DMS 273 treated with DMSO at 0.1 percent for 48 hours (cell line): ENCODE measurements at places on chromosomes 1 and 21.

GRCh38 chr21:41953249-41953830, 478 bp downstream of the C2CD2 start:
- DNase-seq, result no peak

- no peak for DNase-seq
These were observed 142.8 kb upstream of the VAMP3 start for GRCh38 chr1:7628273-7628672.

DNA sequence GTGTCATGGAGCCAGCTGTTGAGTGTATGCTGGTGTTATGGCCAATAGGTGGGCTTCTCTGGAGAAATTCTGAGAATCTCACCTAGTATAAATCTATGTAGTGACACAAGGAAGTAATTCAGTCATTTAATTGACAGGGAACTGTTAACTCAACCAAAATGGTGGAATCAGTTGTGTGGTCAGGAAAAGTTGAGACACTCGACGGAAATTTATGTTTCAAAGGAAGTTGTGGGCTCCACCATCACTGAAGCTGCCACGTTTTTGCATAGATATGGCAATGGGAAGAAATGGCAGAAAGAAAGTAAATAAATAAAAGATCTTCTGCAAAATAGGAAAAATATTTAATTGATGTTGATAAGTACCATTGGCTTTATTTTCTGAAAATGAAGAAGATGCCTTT, 84.5 kb downstream of the ATP6V1G3 start:
- DNase-seq, result no peak

DNA sequence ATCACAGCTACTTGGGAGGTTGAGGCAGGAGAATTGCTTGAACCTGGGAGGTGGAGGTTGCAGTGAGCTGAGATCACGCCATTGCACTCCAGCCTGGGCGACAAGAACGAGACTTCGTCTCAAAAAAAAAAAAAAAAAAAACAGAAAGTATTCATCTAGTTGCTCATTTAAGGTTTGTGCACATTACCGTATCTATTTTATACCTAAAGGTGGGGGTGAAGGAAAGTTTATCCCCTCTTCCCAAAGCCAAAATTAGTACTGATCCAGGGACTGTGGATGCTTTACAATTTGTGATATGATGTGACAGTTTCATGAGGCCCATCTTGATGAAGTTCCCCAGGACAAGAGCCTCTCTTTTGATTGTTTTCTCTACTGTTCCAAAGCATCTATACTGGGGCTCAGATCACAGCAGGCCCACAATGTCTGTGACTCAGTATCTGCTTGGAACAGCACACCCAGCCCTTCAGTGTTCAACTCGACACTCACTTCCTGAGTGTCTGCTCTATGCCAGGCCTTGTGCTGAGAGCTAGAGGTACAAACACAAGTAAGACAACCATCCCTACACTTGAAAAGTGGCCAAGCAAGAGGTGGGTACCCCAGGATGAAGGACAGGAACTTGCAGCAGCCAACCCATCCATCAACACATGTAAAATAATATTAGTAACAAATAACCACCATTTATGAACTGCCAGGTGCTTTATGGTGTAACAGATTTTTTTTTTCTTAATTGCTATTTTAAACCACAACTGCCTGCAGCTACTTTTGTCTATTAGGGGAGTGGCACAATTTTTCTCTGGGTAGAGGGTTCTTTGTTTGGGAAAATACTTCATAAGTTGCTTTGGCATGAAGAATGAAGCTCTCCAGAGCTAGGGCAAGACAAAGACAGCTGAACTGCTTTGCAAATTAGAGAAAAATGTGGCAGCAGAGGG, 29.0 kb upstream of the KHDRBS1 start:
- no peak for DNase-seq

DNA sequence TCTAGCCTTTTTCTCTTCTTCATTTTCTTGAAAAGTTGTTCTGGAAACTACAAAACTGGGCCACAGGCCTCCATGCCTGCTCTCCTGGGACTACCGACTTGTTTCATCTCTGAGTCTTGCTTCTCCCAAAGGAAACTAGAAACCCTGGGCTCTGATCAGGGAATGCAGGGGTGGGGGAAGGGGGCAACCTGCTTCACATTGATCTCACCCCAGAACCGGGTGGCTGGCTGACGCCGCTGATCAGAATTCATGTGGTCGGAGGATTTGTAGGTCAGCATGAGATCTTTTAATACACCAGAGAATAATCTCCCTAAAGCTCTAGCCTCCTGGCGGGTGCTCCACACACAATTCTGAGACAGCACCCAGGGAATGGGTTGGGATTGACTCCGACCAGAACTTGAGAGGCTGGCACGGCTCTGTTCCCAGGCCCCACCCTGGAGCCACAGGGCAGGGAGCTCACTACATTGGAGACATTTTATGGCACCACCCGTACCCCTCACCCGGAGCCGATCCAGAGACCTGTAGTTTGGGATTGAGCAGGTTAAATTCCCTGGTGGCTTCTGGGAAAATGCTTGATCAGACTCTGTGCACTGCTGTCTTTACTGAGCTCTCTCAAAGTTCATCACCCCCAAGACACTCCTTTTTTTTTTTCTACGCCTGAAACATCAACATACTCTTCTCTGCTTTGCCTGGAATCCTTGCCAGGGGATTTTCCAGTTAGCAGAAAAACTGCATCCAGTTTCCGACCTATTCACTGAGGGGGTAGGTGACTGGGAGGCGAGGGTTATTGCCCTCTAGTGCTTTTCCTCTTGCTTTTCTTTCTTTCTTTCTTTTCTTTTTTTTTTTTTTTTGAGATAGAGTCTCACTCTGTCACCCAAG, 12.2 kb upstream of the ARHGEF10L start:
- no peak for DNase-seq
